ENCODE measurements at places on chromosomes 5 and 9.

GRCh38 chr5:98750693-98751092 lies 22.8 kb upstream of the RGMB start:
- no peak for DNase-seq

- DNase-seq, result no peak
Measured at GRCh38 chr5:4255441-4255840, 659.8 kb downstream of the IRX1 start.

- no peak for DNase-seq
Measured at GRCh38 chr5:102971676-102972293, 148.2 kb downstream of the GIN1 start.

DNA sequence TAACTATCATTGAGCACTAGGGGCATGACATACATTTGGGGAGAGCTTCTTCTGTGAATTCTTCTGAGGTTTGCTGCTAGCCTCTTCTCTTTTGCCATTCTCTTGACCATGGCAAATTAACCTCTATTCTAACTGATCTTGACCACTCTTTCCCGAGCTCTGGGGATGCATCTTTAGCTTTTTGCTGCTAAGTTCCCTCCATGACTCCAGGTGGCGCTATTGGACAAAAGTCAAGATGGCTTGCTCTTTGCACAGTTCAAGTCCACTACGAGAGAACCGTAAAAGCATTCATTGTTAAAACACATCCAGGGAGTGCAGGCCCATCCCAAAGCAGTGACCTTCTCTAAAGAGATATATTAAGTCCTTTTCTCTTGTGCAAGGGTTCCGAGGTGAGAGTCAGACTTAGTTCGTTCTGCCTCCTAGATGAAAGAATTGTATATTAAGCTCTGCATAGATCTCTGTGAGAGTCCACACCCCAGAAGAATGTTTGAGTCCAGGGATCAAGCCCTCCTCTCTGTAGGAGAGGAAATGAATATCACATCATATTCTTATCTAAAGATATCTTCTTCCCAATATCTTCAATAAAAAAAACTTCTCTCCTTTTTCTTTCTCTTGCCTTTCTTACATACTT lies 1152.9 kb upstream of the CDH6 start:
- DNase-seq, result peak; percentile 30

DNA sequence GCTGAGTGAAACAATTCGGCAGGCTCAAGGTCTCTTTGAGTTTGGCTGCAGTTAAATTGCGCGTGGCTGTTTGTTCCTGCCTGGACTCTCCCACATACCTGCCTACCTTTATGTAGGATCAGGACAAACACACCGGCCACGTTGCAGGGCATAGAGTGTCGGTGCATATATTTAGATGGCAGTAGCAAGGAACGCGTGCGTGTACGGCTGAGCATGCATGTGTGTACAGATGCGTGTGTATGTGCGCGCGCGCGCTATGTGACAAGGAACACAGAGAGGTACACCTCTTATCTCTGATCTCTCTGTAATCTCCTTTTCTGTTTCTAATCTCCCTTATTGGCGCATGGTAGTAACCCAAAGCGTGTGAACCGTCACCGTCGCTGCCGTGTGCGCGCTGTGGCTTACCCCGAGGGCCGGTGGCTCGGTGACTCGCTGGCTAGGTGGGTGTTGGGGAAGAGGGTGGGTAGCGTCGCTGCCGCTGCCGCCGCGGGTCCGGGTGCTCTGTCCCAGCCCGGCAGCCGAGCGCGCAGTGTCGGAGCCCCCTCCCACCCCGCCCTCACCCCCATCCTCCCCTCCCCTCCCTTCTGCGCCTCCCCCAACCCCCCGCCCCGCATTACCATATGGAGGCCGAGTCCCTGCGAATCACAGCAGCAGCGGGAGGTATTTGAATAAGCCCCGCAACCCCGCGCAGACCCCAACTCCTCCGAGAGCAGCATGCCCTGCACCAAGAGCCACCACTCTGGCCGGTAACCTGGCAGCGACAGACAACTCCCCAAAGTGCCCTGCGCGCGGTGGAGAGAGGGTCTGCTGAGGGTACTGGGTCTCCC lies 204.8 kb downstream of the MEF2C start:
- DNase-seq, result no peak

DNA sequence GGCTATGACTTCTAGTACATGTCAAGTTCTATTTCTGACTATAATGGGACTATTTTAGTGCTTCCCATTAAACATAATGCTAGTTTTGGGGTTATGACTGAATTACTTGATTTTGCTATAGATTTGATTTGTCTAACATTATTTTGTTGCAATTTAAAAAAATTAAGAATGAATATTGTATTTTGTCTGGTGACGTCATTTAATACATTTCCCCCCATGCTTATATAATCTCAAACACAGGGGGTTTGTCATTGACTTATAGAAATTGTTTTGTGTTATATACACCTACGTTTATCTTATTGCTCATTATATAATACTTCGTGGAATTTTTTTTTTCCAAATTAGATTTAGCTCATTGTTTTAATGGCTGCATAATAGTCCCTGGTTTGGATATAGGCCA lies 270.3 kb upstream of the VLDLR start:
- DNase-seq, result no peak

GRCh38 chr5:64947031-64947430 lies 178.3 kb downstream of the CWC27 start:
- DNase-seq, result no peak

DNA sequence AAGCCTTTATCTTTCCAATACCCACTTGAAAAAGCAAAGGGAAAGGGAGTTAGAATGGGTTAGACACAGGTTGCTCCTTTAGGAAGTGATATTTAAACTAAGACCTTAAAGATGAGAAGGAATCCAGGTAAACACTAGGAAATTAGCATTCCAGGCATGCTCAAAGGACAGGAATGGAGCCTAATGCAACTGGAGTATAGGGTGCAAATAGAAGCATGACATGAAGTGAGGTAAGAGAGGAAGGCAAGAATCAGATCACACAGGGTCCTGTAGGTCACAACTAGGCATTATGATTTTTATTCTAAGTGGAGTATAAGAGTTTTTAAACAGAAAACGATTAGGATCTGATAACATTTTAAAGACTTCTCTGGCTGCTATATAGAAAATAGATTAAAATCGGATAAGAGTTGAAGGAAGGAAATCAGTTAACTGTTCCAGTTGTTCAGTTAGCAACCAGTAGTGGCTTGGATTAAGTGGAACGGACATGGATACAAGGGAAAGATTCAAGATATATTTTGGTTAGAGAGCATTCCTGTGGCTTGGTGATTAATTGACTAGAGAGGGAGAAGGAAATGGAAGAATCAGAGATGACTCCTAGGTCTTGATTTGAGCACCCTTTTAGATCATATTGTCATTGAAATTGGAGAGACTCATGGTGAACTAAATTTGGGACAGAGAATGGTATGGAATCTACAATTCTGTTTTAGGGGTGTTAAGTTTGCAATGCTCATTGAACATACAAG lies 95.9 kb downstream of the FBXO4 start:
- no peak for DNase-seq

DNA sequence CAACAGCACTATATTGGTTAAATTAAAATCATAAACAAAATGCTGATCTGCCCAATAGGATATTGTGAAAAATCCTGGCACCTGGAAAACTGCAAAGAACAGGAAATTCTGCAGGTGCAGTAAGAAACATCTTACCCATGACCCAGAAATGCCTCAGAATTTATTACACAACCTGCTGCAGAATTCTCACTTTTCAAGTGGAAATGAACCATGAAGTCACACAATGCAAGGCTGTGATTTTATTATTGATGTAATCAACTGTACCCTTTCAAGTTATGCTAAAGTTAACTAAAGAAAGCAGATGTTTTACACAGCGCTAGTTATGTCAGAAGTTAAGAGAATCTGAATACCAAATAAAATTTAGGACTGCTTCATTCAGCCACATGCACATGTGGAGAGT lies 6.0 kb downstream of the STRBP start:
- DNase-seq, result no peak

GRCh38 chr5:10632110-10632761 lies 68.4 kb downstream of the ANKRD33B start:
- no peak for DNase-seq

GRCh38 chr5:142366007-142366406 lies 41.2 kb upstream of the SPRY4 start:
- no peak for DNase-seq

- DNase-seq, result peak; percentile 42
Measured at GRCh38 chr9:122821278-122821943, 7.0 kb downstream of the PDCL start.

DNA sequence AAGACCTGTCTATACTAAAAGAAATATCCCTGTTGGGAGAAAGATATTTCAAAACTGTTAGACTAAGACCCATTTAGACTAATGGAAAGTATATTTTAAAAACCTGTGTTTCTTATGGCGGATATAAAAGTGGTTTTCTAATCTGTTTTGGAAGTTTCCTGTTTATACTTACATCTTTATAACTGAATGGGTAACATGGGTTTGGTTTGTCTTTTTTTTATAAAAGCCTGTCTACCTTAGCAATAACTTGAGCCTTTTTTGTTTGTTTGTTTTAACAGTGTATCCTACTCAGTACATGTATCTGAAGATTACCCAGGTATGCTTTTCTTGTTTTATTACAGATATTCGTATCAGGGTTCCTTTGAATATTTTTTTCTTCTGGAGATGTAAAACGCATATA lies 83.4 kb downstream of the PARP8 start:
- DNase-seq, result no peak
